Ovary (tissue), 10 donors: ENCODE measurements at places on chromosomes 5 and 9.

DNA sequence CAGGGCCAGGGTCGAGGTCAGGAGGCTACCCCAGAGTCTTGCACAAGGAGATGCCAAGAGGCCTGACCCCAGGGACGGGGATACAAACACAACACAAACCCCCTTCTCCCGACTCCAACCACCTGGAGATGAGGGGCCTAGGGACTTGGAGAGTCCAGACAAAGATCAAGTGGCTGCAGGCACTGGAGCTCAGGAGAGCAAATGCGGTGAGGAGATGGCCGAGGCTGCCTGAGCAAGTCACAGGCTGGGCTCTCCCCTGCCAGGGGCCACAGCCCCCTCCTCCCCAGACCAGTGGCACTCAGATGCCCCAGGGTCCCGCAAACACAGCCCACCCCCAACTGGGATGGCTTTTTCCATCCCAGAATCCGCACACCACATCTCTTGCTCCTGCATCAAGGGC is 15.8 kb downstream of the SH3GLB2 start:
- no peak for DNase-seq

GRCh38 chr9:121776739-121777637 is 125.6 kb downstream of the DAB2IP start:
- no peak for DNase-seq

GRCh38 chr9:76529653-76530052 is 70.7 kb downstream of the GCNT1 start:
- DNase-seq, result no peak

DNA sequence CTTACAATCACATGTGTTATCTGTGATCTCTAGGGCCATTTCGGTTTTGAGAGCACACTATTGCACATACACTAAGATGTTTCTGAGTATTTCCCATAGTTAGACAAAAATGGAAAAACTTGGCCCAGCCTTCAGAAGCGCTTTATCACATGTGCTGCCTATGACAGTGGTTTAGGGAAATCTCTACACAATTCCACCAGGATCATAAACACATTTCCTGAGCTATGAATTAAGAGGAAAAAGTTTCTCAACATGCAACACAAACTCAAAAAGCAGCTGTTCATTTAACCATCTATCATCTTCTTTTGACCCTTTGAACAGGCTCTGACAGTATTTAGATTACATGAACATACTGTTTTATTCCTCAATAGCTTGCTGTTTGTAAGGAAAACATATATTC is 15.1 kb downstream of the FGF1 start:
- no peak for DNase-seq

- DNase-seq, result no peak
Measured at GRCh38 chr9:137070906-137071275, 534 bp upstream of the SAPCD2 start.

- DNase-seq, result peak; percentile 77
Measured at GRCh38 chr9:109192732-109193361, 25.8 kb upstream of the FRRS1L start.

DNA sequence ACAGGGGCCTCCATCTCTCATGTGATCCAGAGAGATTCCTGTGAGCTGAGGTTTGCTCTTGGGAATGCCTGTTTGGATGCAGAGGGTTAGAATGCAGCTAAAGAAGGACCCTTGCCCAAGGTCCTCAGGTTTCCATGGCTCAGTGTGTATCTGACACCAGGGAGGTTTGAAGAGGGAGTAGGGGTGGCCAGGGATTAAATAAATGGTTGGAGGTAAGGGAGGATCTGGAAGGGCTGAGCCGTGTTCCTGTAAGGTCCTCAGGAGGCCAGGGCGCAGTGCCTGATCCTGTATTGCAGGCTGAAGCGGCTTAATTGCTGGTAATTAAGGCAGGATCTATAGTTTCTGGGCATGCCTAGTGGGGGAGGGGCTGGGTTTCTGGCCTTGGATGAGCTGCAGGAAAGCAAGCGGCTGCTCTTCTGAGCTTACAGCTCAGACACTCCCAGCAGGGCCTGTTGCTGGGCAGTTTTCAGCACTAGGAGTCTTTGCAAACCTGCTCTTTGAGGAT is 41.5 kb upstream of the MAP1B start:
- no peak for DNase-seq

DNA sequence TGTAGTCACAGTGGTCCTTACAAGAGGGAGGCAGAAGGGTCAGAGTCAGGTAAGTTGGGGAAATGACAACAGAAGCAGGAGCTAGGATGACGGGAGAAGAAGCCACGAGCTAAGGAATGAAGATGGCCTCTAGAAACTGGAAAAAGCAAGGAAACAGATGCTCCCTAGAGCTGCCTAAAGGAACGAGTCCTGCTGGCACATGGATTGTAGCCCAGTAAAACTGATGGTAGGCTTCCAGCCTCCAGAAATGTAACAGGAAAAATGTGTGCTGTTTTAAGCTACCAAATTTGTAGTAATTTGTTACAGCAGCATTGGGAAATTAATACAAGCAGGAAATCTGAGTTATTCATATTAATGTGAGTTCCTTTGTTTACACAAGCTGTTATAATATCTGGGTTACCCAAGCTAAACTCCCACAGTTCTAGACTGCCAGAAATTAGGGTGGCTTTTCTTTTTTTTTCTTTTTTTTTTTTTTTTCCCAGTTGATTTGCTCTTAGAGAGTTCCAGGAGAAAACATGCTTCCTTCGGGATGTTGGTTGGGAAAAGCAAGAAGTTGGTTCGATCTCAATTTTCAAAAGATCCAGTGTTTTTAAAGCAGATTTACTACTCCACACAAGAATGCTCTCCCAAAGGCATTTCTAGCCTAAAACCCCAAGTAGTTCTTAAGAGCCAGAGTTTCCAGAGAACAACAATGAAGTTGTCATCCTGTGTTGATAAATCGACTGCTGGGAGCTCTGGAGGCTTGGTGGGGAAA is 400.0 kb upstream of the SLC24A2 start:
- no peak for DNase-seq

DNA sequence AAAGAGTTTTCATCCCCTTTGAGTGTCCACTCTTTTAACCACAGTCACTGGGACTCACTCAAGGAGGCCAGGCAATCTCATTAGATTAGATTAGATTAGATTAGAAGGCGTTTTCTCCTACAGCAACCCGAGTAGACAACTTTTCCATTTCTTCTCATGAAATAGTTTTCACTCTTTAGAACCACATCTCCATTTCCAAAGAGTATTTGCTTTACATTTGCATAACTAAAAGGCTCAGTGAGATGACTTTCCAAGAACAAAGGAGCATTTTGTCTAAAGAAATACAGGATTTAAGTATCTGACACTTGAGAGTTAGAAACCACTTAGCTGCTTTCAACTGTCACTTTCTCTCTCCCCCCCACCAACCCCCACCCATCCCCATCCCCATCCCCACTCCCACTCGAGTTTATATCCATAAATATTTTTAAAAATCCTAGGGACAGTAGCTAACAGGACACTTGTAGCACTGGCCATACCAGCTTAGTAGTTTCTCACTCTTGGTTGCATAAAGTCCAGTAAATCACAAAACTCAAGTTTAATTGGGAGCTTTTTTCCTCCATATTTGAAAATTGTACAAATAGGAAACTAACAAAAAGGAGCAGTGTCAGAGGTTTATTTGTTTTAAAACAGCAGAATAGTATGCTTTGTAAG is 2202.9 kb upstream of the WWC1 start:
- DNase-seq, result no peak

- peak; percentile 62 for DNase-seq
Measured at GRCh38 chr5:1103505-1104326, 8.1 kb downstream of the SLC12A7 start.

GRCh38 chr5:113118765-113119164 is 142.2 kb downstream of the DCP2 start:
- peak; percentile 45 for DNase-seq

- no peak for DNase-seq
Measured at GRCh38 chr5:35146406-35146805, 83.9 kb downstream of the PRLR start.

DNA sequence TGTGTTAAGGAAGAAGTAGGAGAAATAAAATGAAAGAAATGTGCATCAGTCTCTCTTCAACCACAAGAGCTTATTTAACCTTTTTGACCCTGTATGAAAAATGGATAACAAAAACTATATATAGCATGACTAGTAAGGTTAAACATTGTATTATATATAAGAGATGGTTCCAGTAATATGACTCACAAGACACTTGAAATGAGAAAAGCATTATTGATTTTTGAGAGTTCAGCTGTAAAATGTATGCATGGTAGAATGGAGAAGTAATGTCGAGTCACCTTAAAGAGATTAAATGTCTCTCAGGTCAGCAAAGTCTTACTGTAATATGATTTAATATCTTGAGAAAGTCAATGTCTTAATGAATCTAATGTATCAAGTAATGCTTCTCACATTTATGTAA is 860.9 kb downstream of the TAF11L14 start:
- DNase-seq, result no peak

GRCh38 chr5:38994324-38994927 is 79.8 kb downstream of the RICTOR start:
- DNase-seq, result no peak

- no peak for DNase-seq
Measured at GRCh38 chr5:3601911-3602782, 6.5 kb downstream of the IRX1 start.

DNA sequence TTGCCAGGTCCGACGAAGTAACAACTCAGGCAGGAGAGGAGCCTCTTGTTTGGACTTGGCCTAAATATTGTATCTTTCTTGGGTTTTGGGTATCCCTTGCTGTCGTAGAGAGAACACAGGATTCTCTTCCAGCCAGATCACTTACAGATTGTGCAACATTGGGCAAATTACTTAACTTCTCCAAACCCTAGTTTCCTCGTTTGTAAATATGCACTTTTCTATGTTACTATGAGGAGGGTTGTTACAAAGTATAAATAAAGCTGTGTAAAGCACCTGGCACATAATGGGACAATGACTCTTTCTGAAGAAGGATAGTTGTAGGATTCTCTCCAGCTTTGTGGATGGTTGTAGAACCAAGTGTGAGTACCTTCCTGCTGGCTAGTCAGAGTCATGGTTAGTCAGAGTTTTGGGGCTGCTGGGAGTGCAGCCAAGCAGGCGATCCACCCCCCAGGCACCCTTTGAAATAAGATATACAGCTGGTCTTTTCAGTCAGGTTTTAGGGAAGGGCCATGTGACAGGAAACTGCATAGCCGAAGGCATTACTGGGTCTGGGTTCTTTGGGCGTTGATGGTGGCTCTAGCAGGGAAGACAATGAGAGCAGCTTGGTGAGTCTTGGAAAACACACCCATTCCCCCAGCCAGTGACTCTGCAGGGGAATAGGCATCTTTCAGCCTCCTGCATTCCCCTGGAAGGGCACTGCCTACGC is 49.9 kb upstream of the GDNF start:
- DNase-seq, result no peak

DNA sequence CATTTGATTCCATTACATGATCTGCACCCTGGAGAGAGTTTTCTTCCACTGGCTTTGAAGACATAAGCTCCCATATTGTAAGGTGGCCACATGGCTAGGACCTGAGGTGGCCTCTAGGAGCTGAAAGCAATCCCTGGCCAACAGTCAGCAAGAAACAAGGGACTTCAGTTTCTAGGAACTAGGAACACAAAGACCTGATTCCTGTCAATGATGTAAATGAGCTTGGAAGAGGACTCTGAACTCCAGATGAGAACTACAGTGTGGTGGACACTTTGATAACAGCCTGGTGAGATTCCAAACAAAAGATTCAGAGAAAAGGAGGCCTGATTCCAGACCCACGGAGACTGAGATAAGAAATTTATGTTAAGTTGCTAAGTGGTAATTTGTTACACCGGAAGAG is 129.0 kb downstream of the MCTP1 start:
- DNase-seq, result no peak

DNA sequence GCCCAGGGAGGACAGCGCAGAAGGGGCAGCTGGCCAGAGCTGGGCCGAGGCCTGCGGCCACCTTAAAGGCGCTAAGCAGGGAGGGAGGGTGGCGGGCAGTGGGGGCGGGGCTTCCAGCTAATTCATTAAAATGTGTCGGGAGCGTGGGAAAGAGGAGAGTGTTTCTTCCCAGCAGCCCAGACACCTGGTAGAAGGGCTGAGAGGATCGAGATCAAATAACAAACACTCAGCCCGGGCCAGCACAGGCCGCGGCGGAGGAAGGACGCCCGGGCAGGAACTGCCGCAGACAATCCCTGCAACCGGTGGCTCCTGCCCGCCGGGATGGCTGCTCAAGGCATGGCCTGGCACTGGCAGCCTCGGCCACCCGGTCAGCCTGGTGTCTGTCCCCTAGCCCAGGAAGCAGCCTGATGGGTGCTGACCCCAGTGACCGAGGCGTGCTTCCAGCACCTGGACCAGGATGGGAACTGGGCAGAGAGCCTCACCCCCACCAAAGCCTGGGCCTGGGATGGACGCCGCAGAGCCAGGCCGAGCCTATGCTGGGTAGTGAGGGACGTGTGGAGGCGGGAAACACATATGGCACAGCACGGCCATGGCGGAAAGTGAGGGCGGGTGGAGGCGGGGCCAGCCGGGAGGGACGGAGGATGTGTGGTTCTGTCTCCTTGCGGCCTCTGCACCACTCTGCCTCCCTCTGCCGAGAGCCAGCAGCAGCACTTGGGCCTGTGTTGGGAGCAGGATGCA is 3.2 kb upstream of the NRARP start:
- DNase-seq, result peak; percentile 26

DNA sequence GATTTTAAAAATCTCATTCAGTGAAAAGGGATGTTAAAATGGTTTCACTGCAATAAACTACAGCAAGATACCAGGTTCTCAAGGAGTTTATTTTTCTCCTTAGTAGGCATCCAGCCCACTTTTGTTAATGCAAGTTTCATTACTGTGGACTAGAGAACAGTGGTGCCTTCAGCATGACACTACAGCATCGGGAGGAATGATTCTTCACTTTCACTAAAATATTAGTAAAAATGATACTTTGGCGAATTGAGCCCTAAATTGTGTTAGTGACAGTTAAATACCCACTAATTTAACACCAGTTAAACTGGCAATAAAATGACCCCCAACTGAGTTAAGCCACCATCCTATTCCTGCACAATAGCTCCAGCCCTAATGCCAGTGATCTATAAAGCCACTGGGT is 152.2 kb upstream of the MPDZ start:
- DNase-seq, result no peak

DNA sequence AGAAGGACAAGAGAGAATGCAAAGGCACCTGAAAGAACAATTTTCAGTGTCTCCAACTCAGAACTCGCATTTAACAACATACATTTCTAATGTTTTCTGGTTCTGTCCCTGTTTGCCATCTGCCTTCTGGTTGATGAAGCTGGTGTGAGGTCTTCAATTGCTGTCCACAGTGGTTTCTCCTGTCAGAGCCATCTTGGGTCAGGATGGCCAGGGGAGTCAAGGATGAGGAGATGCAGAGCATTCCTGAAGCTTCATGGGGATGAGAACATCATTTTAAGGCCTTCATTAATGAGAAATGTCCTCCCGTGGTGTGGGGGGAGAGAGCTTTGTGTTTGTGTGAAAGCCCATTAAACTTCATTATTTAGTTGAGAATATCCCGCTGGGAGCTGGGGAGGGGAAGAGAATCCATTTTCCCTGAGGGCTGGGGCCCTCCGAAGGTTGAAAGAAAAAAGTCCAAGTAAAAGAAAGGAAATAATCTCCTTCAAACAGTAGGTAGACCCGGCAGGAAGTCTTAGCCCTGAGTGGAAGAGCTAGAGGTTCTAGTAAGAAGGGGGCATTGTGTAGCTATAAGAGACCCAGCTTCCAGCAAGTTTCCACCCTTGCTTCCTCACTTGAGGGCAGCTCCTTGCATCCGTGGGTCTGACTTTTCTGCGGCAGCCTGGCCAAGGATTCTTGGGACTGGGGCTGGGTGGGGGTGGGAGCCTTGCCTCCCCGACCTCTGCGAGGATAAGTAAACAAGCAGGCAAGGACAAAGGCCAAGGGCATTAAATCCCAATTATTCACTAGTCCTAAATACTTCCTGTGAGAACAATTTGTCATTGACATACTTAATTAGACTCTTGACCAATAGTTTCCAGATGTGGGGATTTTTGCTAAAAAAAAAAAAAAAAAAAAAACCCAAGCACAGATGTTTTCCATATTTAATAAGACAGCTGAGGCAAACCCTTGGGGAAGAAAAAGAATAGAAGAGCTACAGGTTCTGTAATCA is 119.2 kb downstream of the MSX2 start:
- DNase-seq, result no peak
